SK-N-MC (cell line): ENCODE measurements at places on chromosomes 16 and 17.

- DNase-seq = no peak
Measured at GRCh38 chr16:649631-650030, 466 bp downstream of the WDR90 start.

GRCh38 chr17:28928061-28928460 is 23.3 kb downstream of the PHF12 start:
- no peak for DNase-seq

GRCh38 chr17:17685775-17686291 is 4.6 kb downstream of the RAI1 start:
- no peak for DNase-seq

- no peak for DNase-seq
Measured at GRCh38 chr17:750431-751037, 1.5 kb downstream of the GEMIN4 start.

- DNase-seq = no peak
Measured at GRCh38 chr16:17556276-17557052, 85.7 kb upstream of the XYLT1 start.

- DNase-seq = no peak
Measured at GRCh38 chr17:79335456-79335855, 260.8 kb downstream of the ENGASE start.

GRCh38 chr17:45276031-45276430 is 14.1 kb upstream of the SPATA32 start:
- no peak for DNase-seq

- peak; percentile 3 for DNase-seq
Measured at GRCh38 chr17:34081269-34081668, 173.8 kb upstream of the CCL2 start.

DNA sequence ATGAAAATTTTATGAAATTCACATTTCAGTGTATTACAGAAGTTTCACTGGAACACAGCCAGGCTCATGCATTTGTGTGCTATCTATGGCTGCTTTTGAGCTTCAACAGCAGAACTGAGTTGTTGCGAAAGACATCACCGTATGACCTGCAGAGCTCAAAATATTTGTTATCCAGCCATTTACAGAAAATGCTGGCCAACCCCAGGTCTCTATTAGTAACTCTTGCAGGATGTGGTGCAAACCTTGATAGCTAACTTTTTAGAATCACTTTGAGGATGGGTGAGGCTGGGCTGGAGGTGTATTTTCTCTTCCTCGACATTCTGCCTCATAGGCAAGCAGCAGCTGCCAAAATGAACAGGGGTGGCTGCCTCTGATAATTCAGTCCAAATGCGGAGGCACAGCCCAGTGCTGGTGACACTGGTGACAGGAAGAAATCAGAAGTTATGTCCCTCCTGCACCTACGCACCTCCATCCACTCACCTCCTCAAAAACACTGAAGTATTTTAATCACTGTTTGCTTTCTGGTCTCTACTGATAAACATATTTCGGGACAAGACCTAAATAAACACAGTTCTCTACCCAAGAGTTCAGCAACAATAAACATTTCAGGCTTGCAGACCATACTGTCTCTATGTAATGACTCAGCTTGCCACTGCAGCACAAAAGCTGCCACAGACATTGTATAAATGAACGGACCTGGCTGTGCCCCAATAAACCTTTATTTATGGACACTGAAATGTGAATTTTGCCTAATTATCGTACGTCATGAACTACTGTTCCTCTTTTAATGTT is 28.5 kb downstream of the ARHGAP17 start:
- DNase-seq = no peak

- DNase-seq = no peak
Measured at GRCh38 chr17:64229815-64230728, 33.0 kb downstream of the TEX2 start.

GRCh38 chr17:34567691-34568465 is 11.5 kb upstream of the TMEM132E start:
- DNase-seq = no peak

- DNase-seq = no peak
Measured at GRCh38 chr16:85574672-85575475, 38.2 kb upstream of the GSE1 start.

GRCh38 chr17:13087802-13088201 is 70.0 kb upstream of the ELAC2 start:
- DNase-seq = no peak

- no peak for DNase-seq
Measured at GRCh38 chr16:66412182-66412581, 14.9 kb upstream of the BEAN1 start.

- DNase-seq = no peak
Measured at GRCh38 chr17:3792481-3792880, 8.5 kb downstream of the ITGAE start.

GRCh38 chr17:327296-327695 is 25.3 kb downstream of the RPH3AL start:
- no peak for DNase-seq

DNA sequence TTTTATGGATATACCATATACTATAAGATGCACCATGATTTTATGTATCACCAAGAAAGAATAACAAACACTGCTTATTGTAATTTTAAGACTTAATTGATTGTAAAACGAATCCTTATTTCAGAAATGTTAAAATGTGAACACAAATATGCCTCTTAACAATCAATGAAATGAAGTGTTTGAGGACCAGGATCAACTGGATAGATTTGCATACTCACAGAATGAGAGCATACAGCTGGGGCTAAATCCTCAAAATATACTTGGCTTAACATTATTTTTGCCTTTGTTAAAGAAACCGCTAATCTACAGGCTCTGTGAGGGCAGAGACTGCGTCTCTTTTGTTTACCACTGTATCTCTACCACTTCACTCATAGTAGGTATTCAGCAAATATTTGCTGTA is 93.6 kb downstream of the SPACA3 start:
- DNase-seq = no peak

- no peak for DNase-seq
Measured at GRCh38 chr17:73189417-73190099, 3.3 kb upstream of the COG1 start.

DNA sequence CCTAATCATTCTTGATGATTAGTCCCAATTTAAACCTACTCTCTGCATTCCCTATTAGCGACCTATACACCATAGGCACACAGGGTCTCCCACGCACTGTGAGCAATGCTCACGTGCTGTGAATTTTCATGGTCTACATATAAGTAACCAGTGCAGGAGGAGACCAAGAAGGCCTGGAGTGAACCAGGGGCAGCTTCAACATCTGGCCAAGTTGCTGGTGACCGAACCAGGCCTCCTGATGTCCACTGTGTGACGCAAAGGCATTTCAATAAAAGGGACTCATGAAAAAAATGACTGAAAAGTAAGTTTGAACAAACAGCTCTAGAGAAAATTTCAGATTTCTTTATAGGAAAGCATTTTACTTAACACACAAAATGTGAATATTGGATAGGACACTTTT is 107.0 kb downstream of the ZFHX3 start:
- no peak for DNase-seq

- no peak for DNase-seq
Measured at GRCh38 chr17:48632579-48633265, 6.6 kb upstream of the HOXB9 start.

DNA sequence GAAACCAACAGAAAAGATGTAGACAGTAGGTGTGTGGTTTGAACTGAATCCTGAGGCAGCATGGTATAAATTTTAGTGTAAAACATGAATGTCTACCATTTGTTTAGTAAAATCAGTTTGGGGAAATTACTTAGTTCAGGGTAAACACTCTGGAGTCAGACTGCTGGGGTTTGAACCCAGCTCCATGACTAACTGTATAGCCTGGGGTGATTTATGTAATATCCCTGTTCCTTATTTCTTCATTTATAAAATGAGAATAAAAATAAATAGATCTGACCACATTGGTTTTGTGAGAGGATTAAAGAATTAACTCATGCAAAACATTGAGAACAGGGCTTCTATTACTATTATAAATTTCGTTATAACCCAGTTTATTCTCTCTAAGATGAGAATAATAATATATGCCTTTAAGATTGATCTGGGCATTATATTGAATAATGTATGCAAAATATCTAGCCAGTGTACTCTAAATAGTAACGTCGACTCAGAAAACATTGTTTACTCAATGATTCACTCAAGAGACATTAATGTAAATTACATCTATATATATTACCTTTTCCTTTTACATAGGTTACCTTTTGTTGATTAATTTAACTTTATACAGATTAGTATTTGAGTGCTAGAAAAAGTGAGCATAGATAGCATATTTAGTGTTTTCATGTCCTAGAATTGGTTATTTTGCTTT is 120.6 kb upstream of the KCNJ16 start:
- DNase-seq = no peak

DNA sequence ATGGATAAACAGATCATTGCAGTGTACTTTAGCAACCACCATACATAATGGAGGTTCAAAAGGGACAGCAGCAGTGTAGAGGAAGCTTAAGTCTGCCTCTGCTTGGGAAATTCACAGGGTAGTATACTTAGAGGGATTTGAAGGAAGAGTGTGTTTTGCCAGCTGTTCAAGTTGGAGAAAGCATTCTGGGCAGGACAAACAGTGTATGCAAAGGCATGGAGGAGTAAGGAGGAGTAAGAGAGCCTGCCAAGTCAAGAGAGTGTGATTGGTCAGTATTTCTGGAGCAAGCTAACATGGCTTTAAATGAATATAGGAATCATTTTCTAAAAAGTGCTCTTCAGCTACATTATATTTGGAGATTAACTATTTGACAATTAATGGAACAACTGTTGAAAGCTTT is 22.9 kb upstream of the PHAF1 start:
- no peak for DNase-seq
